Inflammatory macrophage (primary cell): ENCODE measurements at places on chromosomes 3 and 15.

GRCh38 chr3:177642804-177643125, 445.5 kb upstream of the TBL1XR1 start:
- DNase-seq = no peak

DNA sequence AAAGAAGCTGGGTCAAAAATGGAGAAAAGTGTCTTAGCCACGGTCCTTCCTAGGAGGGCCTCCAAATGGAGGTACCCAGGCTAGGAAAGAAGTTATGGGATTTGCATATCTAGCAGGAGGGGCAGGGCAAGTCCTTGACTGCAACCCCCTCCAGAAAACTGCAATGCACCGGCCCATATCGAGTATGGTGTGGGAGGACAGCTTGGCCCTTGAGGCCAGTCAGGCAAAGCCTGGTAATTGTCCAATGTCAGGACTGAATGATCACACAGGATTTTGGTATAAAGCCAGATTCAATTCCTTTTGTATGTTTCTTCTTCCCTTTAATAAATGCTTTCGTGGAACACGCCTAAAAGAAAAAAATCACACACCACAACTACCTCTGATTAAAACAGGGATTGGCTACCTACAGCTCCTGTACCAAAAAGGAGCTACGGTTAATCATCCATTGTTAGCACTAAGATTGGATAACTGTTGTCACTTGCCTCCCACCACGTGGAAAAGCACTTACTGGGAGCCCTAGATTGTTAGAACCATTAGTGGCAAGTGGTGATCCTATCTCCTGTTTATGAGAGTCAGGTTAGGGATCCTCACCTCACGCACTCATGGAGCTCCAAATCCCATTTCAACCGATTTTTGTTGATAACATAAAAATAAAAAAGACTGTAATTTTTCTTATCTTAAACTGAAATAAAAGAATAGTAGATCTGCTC, 1.2 kb downstream of the ZNF770 start:
- DNase-seq = no peak

- DNase-seq = no peak
These were observed 117.9 kb upstream of the FAM3D start for GRCh38 chr3:58784425-58784824.

DNA sequence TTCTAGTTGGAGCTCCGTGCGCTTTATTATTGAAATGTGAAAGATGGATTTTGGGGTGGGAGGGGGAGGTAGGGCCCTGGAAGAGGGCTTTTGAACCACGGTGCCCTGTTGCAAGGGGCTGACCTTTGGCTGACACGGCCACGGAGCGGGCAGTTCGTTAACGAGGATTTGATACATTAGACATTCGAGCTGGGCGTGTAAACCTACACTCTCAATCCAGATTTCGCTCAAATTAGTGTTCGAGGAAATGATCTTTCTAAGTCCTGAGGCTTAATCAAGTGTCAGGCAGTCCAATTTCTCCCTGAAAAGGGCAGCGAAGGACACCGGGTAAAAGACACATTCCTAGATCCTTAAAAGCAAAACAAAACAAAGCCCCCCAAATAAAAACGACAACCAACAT, 13.0 kb downstream of the ZIC1 start:
- no peak for DNase-seq

DNA sequence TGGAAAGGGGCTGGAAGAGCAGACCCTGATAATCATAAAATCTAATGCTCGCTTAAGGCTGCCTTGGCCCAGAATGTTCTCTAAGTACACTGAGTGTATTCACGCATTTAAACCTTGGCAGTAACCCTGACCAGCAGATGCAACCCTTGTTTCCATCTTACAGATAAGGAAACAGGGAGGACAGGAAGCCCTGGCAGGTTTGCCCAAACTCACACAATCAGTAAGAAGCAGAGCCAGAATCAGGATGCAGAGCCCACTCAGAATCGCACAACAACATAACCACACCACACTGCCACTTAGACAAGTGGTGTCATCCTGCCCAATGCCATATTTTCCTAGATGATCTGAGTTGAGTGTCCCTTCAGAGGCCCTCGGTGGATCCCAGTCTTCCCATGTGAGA, 214.5 kb upstream of the HES1 start:
- no peak for DNase-seq

- no peak for DNase-seq
These were observed 299.8 kb downstream of the LPP start for GRCh38 chr3:188453431-188454384.

- DNase-seq = no peak
These were observed 41.9 kb upstream of the TRA2B start for GRCh38 chr3:185979721-185980121.

DNA sequence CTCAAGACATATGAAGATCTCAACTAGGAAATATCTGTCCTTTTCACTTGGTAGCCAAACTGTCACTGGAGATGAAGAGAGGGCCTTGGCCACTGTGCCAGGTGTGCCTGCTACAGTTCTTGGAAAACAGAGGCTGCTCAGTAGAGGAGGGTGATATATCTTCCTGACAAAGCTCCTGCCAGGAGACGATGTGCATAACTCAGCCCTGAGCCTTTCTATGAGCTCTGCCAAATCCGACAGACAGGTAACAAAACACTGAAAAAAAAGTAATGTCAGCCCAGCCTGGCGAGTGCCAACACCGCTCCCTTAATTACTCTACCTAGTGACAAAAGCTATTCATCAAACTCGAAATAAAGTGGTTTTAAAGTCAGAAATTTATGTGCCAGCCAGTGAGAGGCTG, 123.2 kb downstream of the MFSD1 start:
- no peak for DNase-seq

- no peak for DNase-seq
These were observed 95.0 kb upstream of the NMNAT3 start for GRCh38 chr3:139772539-139773500.

GRCh38 chr15:90936823-90937222, 1.7 kb downstream of the UNC45A start:
- DNase-seq = no peak

DNA sequence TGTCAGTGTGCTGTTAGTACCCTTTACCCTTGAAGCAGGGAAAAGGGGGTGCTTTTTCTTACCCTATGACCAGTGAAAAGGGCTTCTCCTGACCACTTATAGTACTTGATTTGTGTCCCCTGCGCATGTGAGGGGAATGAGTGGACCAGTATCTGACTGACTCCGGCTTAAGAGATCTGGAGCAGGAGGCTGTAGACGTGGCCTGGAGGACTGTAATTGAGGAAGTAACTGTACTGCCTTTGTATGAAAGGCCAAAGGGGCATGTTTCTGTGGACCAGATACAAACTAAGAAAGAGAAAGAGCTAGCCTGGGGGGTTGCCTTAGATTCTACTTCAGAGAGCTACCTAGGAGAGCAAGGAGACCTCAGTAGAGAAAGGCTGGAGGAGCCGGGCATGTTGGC, 89.9 kb upstream of the TBL1XR1 start:
- no peak for DNase-seq

GRCh38 chr15:74240897-74241614, 4.9 kb downstream of the CCDC33 start:
- DNase-seq = no peak

DNA sequence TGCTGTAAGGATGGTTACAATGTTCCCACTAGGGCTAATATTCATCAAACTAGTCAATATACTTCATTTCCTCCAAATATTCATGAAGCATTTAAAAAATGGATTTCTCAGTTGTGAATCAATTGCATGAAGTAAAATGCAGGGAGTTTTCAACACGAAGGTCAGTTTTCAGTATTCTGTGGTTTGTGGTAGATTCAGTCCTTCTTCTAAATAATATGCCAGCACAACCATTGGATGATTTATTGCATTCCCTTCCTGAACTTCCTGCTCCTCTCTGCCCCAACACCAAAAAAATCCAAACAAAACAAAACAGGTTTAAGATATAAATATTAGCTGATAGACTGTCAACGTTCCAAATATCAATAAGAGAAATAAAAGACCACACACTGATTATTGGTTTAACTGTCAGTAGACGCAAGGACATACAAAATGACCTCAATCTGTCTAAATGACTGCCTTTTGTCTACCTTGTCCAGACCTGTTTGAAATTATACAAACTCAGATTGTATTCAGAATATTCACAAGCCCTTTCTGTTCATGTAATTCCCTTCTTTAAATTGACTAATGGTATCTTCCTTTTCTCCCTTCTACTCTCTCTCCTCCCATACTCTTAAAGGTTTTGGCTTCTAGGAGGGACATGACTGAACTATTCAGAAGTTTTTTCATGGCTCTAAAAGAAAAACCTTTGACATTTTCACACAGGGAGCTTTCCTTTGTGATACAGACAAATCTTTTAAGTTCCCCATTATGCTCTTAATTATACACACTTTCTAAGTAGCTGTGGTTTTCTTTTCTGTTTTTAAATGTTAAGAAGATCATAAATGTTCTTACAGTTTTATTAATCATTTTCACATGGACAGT, 92.6 kb upstream of the STT3B start:
- no peak for DNase-seq

GRCh38 chr3:56702490-56703315, 19.6 kb upstream of the TASOR start:
- DNase-seq = peak; percentile 82

GRCh38 chr15:47715402-47715801, 1.9 kb upstream of the SEMA6D start:
- no peak for DNase-seq

- DNase-seq = no peak
These were observed 509.2 kb upstream of the MCTP2 start for GRCh38 chr15:93722165-93722564.

DNA sequence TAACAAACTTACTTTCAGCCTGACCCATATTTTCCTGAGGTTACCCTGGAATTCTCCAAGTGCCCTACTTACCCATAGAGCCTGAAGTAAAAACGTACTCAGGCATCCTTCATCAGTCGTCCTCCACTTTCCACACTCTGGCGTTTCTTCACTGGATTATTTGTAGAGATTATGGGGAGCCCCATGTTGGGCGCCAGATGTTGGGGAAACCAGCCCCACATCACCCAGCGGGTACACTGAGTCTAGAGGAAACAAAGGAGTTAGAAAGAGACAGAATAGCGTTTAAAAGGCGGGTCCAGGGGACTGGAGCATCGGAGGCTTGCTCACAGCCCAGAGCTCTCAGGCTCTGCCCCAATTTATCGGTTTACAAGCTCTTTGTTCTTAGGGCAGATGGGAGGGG, 9.7 kb upstream of the SLC28A2 start:
- DNase-seq = no peak

GRCh38 chr3:154060238-154061000, 60.8 kb upstream of the ARHGEF26 start:
- no peak for DNase-seq

GRCh38 chr15:69468241-69469121, 15.9 kb downstream of the RPLP1 start:
- no peak for DNase-seq
